ENCODE measurements at places on chromosomes 3 and 15.

DNA sequence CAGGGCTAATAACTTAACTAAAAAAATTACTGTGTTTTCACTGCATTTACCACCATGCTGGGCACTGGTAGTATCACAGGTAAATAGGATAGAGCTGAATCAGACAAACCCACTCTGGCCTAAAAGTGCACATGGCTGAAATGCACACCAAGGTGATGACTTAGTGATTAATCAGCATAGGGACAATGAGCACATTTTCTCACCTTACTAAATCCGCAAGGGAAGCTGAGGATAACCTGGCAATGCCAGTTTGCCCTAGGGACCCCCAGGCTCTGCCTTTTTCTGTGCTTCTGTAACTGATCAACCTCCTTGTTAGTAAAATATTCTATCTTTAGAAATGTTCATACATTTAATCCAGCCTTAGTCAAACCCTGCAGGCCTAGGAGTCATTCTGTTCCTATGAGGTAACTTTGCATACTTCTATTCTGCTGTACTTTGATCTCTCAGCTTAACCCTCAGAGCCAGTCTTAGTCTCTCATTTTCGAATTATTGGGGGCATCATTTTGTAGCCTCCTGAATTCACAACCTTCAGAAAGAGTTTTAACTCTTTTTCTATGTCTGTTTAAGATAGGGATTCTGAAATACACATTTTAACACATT is 562.9 kb upstream of the KCNMB2 start:
- no peak for DNase-seq

GRCh38 chr3:167733961-167734497 is 663 bp downstream of the PDCD10 start:
- no peak for DNase-seq

- DNase-seq: no peak
Observed at GRCh38 chr3:71055257-71056001, 528.1 kb downstream of the FOXP1 start.

DNA sequence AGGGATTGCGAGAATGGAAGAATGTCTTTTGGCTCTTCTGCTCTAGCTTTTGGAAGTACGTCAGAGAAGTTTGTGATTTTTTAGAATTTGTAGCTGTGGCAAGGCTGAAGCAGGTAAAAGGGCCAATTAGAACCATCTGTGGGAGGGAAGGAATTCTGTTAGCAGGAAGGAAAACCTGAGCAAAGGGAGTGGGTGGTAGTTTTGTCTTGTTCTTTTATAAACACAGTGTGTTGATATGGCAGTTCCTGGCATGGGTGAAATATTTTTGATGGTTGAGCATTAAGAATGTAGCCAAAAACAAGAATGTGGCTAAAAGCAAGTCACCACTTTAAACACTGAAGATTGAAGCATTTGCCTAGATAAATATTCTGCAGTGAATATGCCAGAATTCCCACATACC is 23.8 kb downstream of the DAG1 start:
- no peak for DNase-seq

DNA sequence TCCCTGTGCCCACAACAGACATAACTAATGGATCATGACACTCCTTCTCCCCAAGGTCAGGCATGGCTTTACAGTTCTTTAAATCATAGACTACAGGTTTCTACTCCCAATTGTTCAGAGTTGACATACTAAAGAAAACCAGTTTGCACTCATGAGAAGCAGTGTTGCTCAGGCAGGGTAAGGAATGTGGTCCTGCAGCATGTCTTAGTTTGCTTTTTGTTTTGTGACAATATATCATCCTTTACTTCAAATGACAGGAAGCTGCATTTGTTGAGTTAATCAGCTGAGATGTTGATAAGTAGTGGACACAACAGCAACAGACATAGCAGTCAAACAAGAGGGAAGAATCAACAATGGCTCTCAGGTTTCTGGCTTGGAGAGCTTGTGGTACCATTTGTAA is 267.5 kb downstream of the SLCO3A1 start:
- no peak for DNase-seq

- DNase-seq: no peak
Observed at GRCh38 chr3:69787436-69788168, 48.3 kb downstream of the MITF start.

DNA sequence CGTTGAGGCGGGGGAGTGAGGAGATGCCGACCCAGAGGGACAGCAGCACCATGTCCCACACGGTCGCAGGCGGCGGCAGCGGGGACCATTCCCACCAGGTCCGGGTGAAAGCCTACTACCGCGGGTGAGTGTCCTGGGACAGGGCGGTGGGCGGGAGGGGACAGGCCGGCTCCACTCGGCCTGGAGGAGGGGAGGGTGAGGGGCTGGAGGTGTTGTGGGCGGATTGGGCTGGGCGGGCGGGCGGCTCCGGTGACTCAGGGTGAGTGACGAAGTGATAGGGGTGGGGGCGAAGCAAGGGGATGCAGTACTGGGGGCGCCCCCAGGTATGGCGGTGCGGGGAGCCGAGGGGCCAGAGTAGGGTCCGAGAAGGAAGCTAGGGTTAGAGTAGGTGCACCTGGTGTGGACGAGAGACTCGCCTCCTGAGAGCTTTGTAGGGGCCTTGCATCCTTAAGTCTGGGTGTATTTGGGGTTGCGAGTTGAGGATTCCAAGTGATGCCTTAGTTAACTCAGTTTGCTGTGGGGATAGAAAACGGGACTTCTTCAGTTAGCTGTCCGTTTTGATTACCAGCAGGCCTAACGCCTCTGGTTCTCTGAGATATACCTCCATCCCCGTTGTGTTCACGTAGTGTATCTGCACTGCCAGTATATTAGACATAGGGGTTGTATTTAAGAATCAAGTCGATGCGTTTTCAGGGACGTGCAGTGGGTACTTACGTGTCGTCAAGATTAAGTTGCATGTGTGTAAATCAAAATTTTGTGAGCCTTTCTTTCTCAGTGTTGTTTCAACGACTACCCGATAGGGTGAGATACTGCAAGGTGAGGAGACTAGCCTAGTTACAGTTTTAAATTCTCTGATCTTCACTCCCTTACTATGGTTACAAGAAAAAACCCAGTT is 670 bp downstream of the PRKCI start:
- no peak for DNase-seq

GRCh38 chr3:115999613-116000012 is 376.3 kb downstream of the GAP43 start:
- DNase-seq: no peak

DNA sequence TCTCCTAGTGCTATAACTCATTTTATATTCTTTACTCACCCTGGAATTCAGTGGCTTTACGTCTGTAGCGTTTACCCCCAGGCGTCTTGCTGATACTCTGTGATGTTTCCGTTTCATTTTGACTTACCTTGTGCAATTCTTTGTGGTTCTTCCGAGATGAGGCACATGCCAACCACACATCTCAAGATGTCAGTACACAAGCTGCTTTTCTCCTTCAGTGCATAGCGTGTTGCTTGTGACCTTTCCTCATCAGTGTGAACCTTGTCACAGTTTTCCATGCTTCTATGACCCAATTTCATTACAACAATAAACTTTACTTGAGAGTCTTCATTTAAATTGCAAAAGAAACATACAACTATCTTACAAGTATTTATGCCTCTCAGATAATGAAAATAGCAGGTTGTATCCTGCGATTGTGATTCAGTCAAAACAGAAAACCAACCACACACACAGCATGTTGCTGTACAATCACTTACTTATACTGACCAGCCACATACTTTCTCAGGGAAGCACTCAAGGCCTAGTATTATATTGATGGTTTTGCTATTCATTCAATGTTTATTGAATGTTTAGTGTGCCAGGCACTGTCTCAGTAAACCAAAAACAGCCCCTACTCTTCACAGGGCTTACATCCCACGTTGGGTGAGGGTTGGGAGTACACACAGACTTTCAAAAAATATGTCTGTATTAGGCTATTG is 4.6 kb upstream of the TBL1XR1 start:
- DNase-seq: no peak

DNA sequence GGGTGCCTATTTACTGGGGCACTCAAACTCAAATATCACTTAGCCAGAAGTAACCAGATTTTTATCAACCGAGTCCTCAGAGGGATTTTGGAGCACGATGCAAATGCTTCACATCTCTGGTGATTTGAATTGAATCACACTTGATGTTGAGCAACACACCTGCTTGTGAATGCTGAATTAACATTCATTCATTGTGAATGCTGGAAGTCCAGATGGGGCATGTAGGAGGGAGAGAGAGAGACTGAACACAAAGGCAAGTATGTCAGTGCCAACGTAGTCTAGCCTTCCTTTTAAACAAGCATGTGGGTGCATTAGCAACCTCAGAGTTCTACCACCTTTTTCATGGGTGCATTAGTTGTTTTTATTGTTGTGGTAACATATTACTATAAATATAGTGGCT is 156.2 kb downstream of the ADAMTSL3 start:
- DNase-seq: no peak

DNA sequence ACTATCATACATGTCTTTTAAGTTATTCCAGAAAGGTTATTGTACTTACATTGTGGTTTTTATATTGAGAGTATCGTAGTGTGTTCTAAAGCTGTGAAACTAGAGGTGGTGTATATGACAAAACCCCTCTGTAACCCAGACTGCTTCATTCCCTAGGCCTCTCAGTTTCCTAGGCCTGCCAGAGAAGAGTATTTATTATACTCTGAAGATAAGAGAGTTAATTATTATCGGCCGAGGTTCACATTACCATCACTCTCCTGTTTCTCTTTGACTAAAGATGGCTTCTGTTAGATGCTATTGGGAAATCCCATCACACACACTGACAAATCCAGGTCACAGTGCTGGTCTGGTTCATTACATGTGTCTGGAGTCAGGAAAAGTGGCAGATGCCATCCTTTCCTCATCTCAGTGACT is 20.5 kb downstream of the EXOSC7 start:
- DNase-seq: no peak

DNA sequence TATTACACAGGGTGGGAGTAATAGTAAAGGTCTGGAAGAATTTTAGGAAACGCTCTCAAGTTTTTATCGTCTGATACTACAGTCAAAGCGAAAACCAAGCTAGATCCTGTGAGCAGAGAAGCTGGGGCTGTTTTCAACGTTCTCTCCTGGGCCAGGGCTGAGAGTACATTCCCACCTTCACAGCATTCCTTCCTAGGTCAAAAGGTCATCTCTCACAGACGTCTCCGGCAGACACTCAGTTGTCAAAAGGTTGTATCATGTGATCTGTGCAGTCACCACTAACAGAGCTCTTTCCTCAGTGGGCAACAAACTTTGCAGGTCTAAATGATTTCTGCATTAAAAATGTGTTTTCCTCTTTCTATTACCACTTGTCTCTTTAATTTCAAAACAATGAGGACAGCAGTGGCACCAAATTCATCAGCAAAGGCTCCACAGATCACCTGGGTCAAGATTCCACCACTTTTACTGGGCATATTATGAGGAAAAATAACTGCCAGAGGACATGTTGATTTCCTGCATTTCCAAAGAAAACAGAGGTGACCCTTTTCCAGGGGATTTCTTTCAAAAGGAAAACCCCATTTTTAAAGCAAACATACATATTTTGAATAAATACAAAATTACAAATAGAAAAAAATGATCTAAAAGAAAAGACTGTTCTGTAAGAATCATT is 41.9 kb downstream of the MEIS2 start:
- no peak for DNase-seq

DNA sequence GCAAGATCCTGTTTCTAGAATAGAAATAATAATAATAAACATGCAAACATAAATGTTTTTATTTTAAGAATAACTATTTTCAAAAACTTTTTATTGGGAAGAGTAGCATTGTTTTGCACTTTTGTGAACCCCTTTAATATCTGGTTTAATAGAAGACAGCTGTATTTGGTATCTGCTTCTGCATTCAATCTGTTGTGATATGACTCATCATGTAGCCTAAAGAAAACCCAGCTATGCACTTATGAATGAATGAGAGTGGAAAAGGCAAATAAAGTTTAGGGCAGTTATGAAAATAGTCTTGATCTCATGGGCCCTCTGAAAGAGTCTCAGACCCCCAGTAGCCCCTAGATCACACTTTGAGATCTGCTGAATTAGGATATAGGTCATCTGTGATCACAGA is 100.4 kb upstream of the PPP2R3A start:
- no peak for DNase-seq

Data from left renal cortex interstitium (tissue), 4 donors.